CMK (cell line): ENCODE measurements at places on chromosomes 1 and 21.

DNA sequence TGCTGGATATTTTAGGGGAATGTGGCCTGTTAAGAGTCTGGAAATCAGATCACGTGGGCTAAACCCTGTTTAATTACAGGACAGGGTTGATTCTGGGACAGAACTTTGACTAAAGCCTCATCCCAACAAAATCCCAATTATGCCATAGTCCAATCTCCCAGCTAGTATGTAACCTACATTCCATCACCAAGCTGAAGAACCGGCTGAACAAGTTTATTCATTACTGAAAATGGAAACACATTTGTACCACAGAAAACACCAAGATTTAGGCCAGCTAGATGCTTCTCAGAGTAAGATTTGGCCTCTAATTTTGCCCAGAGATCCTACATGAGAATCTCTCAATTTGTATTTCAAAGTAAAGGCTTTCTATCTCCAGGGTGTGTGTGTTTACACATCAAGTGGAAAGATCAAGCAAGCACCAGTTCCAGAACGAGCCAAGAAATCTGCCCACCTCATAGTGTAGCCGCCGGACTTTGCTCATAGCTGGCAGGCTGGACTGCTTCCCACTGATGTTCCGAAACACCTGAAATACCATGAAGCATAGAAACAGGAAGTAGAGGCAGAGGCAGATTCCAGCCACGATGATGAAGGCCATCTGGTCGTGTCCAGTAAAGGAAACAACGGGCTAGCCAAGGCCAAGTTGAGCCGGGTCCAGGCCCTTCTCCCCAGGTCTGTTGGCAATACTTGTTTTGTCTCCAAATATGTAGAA lies 86.8 kb downstream of the WLS start:
- DNase-seq = no peak

DNA sequence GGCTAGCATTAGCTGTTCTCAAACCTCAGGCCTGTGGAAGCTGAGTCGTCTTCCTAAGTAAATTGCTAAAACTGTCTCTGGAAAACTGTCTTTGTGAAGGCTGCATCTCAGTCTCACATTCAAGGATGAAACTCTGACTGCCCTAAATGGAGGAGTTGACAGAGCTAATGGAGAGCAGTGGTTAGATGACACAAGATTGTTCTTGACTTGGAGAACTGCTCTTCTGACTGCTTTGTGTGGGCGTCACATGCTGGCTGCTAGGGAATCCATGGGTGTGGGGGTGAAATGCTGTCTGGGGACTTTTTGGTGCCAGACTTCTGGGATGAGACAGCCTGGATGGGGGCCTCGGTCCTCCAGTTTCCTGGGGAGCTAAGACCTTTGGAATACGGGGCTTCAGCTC lies 24.5 kb upstream of the TSPAN2 start:
- DNase-seq = no peak

DNA sequence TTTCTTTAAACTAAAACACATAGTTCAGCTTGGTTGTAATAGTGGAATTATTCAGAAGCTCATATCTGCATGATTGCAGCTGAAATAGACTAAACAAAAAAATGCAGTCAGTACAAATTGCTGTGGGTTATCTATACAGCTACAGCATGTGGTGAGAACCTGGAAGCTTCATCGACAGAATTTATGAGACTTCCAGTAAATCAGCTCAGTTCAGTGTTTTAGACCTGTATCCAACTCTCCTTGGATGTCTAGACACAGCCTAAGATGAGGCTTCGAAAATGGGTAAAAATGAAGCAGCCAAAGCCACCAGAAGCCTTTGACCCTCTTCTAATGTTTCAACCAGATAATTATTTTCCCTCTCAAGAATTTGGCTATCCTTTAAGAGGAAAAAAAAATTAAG lies 127.1 kb upstream of the C1orf105 start:
- DNase-seq = no peak

DNA sequence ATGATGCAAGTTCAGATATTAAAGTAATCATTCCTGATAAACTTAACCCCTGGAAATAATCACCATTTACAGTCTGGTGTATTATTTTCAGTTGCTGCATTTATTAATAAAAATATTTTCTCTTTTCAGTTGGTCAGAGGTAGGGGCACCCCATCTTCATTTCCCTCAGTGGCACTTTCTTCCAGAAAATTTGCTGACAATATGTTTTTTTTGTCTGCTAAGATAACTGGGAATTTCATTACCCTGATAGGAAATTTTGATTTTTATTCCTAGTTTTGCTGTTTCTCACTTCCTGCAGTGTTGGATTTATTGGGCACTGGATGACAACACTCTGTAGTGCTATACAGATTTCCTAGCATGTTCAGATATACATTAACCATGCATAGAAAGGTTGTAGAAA lies 33.1 kb upstream of the APOBEC4 start:
- no peak for DNase-seq

DNA sequence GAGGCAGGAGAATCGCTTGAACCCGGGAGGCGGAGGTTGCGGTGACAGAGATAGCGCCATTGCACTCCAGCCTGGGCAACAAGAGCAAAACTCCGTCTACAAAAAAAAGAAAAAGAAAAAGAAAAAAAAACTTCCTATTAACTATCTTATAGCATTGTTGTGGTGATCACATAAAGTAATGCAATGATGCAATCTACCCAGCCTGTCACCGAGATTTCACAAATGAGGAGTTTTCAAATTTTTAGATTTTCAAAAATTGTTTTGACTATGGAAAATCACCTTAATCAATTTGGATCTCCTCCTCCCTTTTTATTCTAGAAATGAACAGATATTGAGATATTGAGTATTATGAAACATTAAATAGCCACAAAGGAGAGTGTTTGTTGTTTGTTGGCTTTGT lies 8.0 kb downstream of the FMO5 start:
- DNase-seq = no peak

DNA sequence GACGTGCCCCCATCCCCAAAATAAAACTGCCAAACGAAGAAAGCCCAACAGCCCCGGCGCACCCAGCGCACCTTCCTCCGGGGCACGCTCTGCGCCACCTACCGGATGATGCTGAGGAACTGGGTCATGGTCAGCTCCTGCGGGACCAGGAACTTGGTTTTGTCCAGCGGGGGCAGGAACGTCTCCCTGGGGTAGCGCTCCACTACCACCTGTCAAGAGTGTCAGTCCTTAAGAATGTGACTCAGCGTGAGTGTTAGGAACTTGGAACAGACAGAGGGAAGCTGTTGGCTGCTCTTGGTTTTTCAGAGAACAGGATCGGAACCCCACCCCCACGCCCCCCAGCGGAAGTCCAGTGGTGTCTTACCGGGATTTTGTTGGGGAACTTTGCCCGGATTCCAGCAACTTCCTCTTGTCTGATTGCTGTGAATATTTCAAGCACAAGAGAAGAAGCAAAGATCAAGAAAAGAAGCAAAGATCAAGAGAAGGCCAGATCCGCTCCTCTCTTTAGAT lies 431 bp downstream of the MAP1LC3C start:
- DNase-seq = peak; percentile 39

- no peak for DNase-seq
Observed at GRCh38 chr1:3672971-3673361, 20.6 kb downstream of the TP73 start.

GRCh38 chr1:207389728-207390464 lies 64.2 kb upstream of the CR2 start:
- no peak for DNase-seq

- no peak for DNase-seq
Observed at GRCh38 chr1:102872526-102872925, 235.8 kb downstream of the COL11A1 start.

- no peak for DNase-seq
Observed at GRCh38 chr1:89990976-89991831, 3.7 kb upstream of the ZNF326 start.
